ENCODE measurements at places on chromosomes 11 and 22.
A peak's percentile ranks its signal among the peaks of the same experiment; 100 is the strongest.

- DNase-seq = no peak
These were observed at the start of gene DGCR6 for GRCh38 chr22:18905540-18906409. TSS of gene DGCR6 (plus strand) at chr22:18906320. CDS start at chr22:18906375, 55 bp downstream.

DNA sequence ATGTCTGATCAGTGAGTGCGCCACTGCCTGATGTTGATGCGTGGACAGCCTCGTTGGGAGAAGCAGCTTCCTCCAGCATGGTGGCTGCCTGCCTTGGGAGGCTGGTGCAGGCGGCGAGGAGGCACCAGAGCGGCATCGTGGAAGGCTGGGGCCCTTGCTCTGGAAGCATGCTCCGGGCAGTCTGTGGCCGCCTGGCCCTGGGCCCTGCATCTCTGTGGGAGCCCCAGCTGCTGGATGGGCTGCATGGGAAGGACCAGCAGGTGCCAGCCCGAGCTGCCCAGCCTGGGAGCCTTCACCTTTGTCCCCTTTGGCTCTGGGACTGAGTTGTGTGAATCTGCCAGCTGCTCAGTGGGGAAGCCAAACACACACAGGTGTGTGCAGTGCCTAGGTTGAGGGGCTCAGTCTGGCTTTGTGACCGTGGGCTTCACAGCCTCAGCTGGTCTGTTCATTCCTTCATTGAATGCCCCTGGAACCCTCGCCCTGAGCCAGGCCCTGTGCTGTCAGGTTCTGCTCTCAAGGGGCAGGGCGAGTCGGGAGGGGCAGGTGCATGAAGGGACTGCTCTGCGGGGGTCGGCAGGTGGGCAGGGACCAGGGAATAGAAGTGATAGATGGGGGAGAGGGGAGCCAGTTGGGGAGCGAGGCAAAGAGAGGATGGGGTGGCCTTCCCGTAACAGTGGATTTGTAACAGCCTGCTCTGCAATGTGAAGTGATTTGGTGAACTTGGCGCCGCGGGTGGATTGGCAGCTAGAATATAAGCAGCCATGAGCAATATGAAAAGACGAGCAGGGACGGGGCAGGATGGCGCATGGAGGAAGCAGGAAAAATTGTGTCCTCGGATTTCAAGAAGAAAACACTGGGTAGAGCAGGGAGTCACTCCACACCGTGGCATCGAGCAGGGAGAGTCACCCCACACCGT, 354.2 kb downstream of the TBC1D22A start:
- no peak for DNase-seq

DNA sequence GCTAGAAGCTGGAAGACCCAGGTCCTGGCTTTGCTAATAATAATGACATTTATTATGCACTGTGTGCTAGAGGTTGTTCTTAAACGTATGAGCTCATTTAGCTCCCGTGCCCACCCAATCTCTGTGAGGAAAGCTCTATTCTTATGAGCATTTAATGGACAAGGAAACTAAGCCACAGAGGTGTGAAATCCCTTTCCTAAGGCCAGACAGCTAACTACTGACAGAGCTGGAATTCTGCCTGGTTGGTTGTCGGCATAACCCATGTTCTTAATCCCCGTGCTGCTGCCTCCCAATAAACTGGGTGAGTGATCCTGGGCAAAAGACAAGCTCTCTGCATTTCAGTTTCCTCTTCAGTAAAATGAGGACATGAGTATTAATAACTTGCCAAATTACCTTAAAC, 49.4 kb downstream of the SNX19 start:
- no peak for DNase-seq

DNA sequence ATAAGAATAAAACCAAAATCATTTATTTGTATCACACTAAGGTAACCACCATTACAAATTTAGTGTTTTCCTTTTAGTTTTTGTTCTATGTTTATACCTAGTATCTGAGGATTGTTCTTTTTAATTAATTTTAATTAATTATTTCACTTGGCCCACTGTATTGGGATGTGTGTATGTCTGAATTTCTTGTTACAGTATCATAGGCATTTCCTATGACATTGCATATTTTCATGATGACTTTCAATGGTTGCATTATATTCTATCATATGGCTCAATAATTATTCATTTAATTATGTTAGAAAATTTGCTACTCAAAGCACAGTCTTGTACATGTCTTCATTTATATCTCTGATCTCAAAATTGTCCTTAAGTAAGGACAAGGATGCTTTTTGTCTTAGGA, 41.0 kb downstream of the C11orf71 start:
- DNase-seq = no peak

DNA sequence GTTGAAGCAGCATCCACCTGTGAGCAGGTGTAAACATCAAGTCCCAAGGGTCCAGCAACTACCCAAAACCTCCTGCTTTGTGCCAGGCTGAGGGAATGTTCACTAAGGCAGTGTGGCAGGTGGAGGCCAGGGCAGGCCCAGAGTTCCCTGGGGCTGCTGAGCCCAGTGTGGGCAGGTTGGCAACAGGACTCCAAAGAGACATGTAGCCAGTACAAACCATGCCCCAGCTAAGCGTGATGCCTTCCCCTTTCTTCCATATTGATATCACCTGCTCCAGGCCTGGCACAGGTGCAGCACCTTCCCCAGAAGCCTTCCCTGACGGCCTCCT, 30.0 kb upstream of the SCUBE2 start:
- DNase-seq = no peak

DNA sequence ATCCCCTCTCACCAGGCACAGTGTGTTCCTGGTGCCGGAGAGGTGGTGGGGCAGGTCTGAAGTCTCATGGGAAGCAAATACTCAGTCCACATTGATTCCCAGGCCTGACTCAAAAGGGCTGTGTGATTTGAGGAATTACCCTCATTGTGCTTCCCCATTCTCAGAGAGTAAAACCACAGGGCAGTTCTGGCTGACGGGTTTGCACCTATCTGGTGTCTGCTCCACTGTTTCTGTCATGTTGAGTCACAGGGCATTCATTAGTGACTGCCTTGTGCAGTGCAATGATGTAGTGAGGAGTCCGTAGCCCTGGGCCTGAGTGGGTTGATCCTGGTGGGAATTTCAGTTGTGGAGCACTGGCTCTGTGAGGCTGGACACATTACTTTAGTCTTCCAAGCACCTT, 85.2 kb upstream of the ARHGAP20 start:
- peak; percentile 10 for DNase-seq

Data from ACHN (cell line).